M059J (cell line): ENCODE measurements at places on chromosomes 16 and 17. TPM values are rescaled to one million over a fixed set of nuclear protein-coding genes. Genes with fewer than 3 reads are reported as not detected.

DNA sequence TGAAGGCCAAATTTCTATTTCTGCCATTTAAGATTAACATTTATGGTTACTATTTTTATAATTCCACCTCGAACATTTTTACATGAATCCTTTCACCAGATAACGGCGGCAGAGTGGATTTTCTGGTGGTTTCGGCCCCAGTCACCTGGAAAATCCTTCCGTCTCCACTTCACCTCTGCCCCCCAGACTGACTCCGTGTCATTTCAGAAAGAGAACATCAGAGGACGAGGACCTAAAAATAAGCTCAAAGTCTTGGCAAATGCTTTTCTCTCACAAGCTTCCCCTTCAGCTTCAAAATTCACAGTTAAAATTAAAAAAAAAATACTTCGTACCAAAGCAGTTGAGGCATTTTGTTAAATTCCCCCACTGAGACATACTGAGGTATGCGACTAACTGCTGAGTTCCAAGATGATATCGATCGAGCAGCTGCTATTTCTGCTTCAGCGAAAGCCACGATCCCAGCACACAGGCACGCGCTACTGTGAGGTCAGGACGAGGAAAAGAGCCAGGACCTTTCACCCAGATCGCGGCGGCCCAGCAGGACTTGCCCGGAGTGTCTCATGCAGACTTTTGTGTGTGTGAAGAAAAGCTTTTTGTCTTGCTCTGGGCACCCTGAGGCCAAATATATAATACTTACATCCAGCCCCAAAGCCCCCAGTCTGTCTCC lies 36.8 kb downstream of the ASPA start:
- no peak for DNase-seq

CCNF gene
- total RNA-seq = 34.3 and 53.2 TPM in 2 replicates

RUSF1 gene
- 29.7 and 47.8 TPM in 2 replicates for total RNA-seq

DNA sequence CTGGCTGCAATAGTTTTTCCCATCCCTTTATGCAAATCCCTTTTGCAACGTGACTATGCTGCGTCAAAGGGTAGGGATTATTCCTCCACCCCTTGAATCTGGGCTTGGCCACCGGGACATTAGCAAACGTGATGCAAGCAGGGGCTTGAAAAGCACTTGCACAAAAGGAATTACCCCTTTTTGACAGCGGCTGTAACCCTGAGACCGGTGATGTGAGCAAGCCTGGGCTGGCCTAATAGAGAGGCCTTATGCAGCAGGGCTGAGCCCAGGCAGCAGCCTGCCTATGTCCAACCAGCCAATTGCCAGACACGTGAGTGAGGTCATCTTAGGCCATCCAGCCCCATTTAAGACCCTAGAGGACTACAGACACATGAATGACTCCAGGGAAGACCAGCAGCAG lies 30.4 kb upstream of the PAFAH1B1 start:
- DNase-seq = no peak

DNA sequence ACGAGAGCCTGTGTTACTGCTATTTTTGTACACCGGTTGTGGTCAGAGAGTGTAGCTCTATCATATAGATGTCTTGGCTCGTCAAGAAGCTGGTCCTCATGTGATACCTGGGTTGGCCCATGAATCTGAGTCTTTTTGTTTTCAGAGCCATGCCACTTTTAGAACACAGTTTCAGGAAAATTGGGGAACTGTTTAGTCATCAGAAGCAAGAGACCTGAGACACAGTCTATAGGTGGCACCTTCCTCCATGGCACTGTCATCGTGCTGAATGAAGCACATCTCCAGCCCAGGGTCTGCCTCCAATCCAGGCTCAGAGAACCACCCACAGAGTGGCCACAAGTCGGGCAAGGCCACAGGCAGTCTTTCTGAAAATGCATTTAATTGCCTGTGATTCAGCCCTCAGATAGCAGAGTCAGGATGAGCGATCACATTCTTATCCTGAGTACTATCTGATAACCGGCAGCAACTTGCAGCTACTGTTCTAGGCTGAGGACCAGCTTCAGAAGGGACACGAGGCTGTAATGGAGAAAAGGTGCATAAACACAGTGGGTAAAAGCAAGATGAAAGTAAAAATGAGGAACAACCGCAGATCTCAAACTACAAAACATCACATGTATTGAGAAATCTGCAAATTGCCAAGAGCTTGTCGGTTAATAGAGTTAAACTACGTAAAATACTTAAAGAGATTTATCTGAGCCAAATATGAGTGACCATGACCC lies 14.2 kb upstream of the HAPSTR1 start:
- DNase-seq = peak; percentile 93

KRT16 gene
- 0.15 and 0.34 TPM in 2 replicates for total RNA-seq

OTOA gene
- not detected in 2 replicates for total RNA-seq

GRCh38 chr17:337453-337852 lies 15.2 kb downstream of the RPH3AL start:
- DNase-seq = no peak

GRCh38 chr16:51382211-51382610 lies 231.1 kb upstream of the SALL1 start:
- peak; percentile 25 for DNase-seq

GRCh38 chr17:82022981-82023446 lies at the start of gene LRRC45:
TSS of gene LRRC45 (plus strand) at chr17:82023305. CDS start at chr17:82023644, 339 bp downstream.
- DNase-seq = peak; percentile 99

- no peak for DNase-seq
These were observed 4.6 kb downstream of the EFTUD2 start for GRCh38 chr17:44894642-44895041.

GRCh38 chr16:6206080-6206479 lies 1108.5 kb upstream of the EEF2KMT start:
- no peak for DNase-seq

DNA sequence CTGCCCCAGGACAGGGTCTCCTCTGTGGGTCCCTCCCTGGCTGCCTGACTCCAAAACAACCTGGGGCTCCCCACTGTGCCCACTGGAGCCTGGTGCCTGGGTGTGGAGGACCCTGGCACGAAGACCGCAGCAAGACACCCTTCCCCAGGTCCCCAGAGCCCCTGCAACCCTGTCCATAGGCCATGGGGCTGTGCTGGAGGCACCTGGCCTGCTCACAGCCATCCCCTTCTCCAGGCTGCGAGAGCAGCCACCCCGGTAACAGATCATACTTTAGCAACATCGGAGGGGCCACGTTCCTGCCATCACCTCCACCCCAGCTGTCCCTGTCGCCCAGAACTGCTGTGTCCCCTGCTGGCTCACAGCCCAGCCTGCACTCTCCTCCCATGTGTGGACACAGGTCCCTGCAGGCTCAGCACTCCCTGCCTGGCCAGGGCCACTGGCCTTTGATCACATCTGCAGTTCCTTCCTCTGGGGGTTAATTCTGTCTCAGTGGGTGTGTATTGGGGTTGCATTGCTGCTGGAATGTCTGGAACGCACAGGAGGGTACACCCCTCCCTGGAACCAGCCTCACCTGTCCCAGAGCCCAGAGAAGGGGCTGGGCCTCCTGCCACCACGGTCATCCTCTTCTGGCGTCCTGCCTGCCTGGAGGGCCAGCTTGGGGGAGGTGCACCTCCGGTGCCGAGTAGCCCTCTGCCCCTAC lies 12.2 kb downstream of the PPL start:
- DNase-seq = no peak

KRTAP9-2 gene
- total RNA-seq = not detected in 2 replicates

DNA sequence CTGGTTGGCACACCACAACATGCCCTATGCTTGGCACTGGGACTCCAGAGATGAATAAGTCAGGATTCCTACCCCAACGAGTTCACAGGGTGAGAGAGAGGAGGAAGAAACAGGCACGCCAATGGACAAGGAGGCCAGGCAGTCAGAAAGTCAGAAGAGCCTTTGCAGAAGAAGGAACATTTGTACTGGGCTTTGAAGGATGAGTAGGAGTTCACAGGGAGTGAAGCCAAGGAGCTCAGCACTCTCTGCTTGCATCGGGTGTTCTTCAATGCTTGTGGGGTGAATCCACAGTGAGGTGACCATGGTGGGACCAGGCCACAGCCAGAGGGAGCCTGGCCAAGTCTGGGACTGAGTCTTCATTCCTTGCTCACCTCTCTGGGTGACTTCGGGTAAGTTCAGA lies 47.5 kb downstream of the AIPL1 start:
- no peak for DNase-seq

KRT34 gene
- total RNA-seq = 6.7 and 7.6 TPM in 2 replicates

DNA sequence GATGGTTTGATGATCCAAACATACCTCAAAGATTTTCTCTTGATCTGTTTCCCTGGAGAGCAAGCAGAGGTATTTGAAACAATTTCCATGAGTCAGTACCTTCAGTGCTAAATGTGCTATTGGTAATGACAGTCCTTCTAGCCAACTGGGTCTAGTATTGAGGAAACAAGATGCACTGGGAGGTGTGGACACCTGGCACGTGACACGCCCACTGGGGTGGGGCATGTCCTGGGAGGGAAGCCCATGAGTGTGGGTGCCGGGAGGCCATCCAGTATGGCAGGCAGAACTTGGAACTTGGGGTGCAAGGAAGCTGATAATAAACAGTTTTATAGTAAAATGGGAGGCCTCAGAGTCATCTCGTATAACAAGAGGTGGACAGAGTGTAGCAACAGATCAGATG lies 17.9 kb upstream of the AKAP1 start:
- DNase-seq = no peak

GRCh38 chr17:2055292-2056205 lies 646 bp downstream of the HIC1 start:
- DNase-seq = peak; percentile 20

MYL4 gene
- total RNA-seq = not detected in 2 replicates

KRT31 gene
- not detected in 2 replicates for total RNA-seq

RMI2 gene
- total RNA-seq = 42.6 and 46.9 TPM in 2 replicates

DNA sequence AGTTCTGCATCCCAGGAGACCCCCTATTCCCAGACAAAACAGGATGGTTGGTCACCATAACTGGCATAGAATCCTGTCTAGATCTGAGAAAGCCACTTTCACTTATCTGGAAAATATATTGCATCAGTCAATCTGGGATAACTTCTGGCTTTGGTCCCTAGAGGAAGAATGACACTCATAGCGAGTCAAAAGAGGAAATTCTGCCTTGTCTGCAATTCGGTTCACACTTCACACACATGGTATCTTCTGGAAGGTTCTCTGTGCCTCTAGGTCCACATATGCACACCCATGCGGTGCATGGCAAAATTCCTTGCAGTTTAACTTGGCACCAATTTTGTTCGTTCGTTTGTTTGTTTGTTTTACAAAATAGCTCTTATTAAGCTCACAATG lies 49.2 kb upstream of the WSCD1 start:
- no peak for DNase-seq

- DNase-seq = no peak
These were observed 975.3 kb upstream of the SOX9 start for GRCh38 chr17:71145486-71145885.
